GM10248 (cell line): ENCODE measurements at places on chromosomes 5 and 9.

DNA sequence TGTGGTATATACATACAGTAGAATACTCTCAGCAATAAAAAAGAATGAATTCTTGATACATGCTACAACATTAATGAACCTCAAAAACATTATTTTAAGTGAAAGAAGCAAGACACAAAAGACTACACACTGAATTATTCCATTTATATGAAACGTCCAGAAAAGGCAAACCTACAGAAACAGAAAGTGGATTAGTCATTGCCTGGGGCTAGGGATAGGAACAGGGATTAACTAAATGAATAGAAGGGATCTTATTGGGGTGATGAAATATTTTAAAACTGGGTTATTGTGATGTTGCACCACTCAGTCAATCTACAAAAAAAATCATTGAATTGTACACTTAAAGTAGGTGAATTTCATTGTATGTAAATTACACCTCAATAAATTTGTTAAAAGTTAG, 326.7 kb downstream of the PIK3R1 start:
- DNase-seq = no peak

DNA sequence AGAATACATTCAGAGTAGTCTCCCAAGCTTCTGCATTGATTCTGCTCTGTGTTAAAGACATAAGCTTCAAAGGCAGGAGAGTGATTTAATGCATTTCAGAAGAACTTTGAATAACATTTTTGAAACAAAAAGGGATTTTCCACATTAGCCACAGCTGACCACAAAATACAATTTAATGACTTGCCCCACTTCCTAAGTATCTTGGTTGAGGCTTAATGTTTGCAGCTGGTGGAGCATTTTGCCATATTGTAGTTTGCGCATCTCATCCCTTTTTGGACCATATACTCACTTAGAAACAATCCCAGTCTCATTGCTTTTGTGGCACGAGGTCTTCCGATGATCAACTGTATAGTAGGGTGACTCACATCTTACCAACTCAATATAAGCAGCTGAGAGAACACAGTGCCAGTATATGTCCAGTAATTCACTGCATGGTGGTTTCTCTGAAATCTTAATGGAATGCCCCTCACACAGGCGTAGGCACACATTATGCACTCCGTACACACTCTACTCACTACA, 455.8 kb upstream of the PTGER4 start:
- no peak for DNase-seq

DNA sequence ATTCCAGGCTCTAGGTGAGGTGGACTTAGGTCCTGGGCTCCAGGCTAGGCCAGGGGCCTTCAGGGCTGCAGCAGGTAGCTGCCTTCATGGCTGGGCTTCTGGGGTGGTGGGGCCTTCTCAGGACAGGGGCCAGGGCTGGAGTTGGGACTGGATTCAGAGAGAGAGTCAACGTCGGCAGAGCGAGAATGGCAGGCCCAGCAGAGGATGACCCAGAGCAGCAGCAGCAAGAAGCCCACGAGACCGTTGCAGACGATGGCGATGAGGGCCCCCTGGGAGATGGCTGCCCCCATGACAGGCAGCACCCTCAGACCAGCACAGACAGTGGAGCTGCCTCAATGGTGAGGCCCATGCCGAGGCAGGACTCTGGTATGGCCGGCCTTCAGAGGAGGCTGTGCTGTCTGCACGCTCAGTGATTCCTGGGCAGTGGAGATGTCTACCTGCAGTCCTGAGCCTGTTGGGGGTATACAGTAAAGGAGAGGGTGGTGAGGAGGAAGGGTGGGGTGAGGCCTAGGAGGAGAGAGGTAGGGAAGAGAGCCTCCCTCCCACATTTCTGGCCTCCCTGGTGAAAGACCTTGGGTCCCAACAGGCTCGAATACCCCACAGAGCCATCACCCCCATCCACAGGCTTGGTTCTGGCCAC, 1.3 kb downstream of the ENHO start:
- no peak for DNase-seq

- DNase-seq = no peak
These were observed 287.9 kb downstream of the SMARCA2 start for GRCh38 chr9:2303056-2303455.

- no peak for DNase-seq
These were observed 3.7 kb upstream of the CAMK2A start for GRCh38 chr5:150293091-150293941.

GRCh38 chr5:135444360-135444759, 2.8 kb downstream of the DCANP1 start:
- DNase-seq = no peak

DNA sequence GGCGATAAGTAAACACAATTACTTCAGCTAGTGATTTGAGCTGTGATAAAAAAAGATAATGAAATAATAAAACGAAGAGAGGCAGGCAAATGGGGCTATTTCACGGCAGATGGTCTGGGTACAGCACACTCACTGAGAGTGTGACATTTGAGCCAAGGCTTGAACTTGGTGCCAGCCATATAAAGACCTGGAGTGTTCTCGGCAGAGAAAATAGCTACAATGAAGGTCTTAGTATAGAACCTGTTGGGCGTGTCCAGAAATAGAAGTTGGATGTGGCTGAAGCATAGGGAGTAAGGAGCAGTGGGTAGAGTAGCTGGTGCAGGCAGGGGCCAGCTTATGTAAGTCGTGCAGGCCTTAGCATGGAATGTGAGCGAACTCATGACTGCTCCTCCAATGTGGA, 660.3 kb upstream of the WWC1 start:
- DNase-seq = no peak

- DNase-seq = no peak
These were observed 74.2 kb downstream of the MSX2 start for GRCh38 chr5:174798551-174798951.

DNA sequence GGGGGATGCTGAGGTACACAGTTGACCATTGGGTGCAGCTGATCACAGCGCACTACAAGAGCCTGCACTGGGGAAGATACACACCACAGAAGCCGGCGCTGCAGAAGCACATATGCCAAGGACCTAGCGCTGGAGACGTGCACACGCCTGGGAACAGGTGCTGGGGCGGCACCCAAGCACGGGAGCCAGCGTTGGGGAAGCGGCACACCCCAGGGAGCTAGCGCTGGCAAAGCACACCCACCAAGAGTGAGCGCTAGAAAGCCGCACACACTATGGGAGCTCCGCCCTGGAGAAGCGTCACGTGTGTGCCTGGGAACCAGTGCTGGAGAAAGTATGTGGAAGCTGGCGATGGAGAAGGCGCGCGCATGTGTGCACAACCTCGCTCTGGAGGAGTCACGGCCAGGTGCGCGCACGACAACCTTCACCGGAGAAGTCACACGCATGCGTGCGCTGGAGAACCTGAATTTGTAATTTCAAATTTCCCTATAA, 4.5 kb downstream of the FANCC start:
- no peak for DNase-seq

DNA sequence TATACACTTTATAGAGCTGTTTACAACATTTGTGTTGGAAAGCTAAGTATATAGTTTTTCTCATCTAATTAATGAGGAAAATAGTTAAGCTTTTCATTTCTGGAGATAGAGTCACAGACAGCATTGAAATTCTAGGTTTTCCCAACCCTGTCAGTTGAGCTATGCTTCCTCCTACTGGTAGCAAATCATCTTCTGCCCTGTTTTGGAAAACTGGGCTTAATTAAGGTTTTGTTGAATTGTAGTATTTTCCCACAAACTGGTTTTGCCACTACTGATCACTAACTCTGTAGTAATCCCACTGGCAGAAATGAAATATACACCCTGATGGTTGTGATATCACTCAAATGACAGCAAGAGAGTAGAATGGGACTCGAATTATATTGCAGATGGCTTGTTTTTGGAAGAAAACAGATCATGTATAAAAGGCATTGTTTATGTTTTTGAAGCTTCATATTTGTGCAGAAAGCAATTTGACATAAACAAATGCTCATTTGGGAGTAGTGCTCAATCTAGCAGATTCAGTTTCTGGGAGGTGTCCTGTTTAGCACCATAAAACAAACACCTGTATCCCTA, 46.6 kb downstream of the CD180 start:
- no peak for DNase-seq

- no peak for DNase-seq
These were observed 36.4 kb upstream of the SLC6A19 start for GRCh38 chr5:1164696-1165630.

DNA sequence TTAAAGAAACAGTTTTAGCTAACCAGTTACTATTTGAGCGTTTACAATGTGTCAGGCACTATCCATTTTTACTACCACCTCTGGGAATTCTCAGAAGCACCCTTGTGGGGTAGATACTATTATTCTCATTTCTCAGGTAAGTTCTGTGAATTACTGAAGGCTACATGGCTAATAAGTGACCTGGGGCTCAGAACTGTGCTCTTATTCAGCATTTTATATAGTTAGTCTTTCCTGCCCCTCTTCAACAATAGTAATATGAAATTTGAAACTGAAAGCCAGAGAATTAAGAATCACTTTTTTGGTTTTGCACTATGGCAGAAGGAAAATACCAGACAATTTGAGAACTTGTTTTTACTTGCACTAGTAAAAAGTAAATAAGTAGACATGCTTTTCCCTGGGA, 11.8 kb downstream of the ELL2 start:
- DNase-seq = peak; percentile 32

DNA sequence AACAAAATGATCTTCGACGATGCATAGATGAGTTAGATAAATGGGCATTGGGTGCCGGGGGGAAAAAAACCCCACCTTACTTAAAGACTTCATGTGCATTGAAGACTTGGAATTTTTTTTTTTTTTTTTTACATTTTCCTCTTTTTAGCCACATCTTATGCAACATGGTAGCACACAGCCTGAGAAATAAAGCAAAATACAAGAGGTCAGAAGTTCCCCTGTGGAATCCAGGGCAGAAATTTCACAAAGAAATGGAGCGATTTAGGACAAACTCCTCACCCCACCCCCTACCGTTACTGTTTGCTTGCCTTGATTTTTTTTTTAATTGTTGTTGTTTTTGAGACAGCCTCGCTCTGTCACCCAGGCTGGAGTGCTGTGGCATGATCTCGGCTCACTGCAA, 153.2 kb downstream of the GOLPH3 start:
- DNase-seq = no peak

DNA sequence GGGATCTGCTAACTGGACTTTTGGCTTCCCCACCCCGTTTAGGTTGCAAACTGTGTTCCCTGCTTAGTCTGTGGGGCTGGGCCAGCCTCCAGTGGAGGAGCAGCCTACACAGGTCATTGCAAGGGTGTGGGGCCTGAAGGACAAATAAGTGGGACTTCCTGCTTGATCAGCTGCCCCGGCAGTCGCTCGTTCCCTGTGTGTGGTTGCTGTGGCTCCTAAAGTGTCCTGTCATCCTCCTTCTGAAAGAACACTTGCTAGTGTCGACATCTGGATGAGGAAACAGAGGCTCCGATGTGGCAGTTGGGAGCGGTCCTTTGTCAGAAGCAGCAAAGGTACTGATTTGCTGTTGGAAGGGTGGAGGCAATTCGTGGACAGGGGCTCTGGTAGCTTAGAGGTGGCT, 88.9 kb upstream of the TBCA start:
- DNase-seq = no peak

- DNase-seq = no peak
These were observed 1378.7 kb upstream of the C9orf72 start for GRCh38 chr9:28951945-28952344.

DNA sequence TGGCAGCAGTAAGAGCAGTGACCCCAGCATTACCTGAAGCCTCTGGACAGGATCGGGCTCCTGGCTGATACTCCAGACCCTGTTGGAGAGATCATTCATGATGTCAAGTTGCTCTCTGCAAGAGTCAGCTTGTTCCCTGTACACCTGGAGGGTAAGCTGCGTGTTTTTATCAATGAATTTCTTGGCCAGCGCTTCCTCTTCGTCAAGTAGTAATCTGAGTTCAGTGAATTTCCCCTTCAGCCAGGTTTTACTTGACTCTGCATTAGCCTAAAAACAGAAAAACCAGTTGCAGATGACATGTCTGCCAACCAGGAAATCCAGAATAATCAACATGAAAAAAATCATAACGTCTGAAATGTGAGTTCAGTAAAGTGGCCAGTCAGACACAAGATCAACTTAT, 19.1 kb downstream of the TRIM14 start:
- no peak for DNase-seq

DNA sequence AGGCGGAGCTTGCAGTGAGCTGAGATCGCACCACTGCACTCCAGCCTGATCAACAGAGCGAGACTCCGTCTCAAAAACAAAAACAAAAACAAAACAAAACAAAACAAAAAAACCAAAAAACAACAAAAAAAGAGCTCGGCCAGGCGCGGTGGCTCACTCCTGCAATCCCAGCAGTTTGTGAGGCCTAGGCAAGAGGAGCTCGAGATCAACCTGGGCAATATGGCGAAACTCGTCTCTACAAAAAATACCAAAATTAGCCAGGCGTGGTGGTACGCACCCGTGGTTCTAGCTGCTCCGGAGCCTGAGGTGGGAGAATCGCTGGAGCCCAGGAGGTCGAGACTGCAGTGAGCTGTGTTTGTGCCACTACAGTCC, 20.2 kb downstream of the TRIM7 start:
- no peak for DNase-seq

DNA sequence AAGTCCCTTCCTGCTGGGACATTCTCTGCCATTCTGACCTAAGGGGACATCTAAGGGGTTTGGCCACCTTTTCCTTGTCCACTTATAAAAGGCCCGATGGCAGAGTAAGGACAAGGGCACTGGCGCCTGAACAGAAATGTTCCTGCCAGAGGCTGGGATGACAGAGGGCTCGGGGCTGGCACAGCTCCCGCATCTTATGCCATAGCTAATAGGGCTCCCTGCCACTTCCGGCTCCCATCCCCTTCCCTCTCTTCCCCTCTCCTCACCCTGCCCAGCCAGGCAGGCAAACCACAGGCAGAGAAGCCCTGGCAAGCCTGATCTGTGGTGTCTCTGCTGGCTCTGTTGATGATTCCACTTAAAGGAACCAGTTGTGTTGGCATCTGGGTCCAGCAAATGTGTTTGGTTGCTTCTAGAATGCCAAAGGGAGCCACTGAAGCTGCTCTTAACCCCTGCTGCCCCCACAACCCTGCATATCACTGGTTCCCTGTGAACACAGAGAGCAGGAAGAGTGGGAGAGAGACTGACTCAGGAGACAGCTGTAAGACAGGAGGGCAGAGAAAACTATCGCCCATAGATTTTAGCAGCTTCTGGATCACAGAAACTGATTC, 18.4 kb upstream of the ADRA1B start:
- no peak for DNase-seq

GRCh38 chr9:90872835-90873294, 71.2 kb downstream of the SYK start:
- no peak for DNase-seq

DNA sequence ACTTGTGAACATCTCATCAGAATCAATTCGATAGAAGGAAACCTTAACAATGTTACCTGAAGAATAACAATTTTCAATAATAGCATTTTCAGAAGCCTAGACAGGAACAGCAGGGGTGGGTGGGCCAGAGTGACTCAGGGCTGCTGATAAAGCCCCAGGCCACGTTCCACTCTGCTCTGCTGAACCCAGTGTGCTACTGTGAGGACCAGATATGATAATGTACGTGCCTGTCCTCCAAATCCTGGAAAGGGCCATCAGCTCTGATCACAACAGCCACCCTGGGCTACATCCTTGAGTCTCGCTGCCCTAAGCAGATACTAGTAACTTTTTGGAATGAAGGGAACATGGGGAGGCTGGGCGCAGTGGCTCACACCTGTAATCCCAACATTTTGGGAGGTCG, 91.3 kb downstream of the PRRT1B start:
- no peak for DNase-seq

- DNase-seq = no peak
These were observed 196.2 kb downstream of the DEPDC1B start for GRCh38 chr5:60503771-60504170.
